Stimulated activated CD8-positive, alpha-beta memory T cell treated with anti-CD3 and anti-CD28 coated beads, Interleukin-7, amount 100 ng/mL, for 24 hours (primary cell): ENCODE measurements at places on chromosomes 11 and 22.

DNA sequence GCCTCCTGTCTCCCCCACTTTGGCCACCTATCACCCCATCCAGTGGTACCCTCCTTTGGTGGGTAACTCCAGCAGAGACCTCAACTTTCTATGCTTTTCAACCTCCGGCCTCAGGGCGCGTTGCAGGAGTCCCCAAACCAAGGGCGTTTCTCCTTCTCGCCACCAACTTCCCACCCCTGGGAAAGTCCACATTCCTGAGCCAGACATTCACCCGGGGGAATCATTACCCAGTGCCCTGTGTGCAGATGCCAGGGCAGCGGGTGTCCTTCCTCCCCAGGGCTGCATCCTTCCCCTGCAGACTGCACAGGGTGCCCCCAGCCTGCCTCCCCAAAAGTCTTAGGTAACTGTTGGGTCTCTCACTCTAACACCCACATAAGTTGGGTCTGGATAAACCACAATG is 26.4 kb downstream of the MYEOV start:
- no peak for DNase-seq

DNA sequence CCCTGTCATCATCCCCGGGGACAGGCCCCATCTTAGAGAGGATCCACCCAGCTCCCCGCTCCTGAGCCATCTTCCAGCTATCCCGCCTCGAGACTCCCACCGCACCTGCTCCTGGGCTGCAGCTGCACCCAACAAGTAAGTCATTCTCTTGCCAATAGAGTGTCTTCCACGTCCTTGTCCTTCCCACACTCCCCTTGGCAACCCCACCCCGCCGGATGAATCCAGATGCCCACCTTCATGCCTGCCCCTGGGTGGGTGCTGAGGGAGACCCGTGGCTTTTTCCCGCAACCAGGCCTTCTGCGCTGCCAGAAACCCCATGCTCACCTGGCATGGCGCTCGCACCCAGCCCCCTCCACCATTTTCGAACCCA is 11.1 kb upstream of the C11orf24 start:
- DNase-seq: no peak

DNA sequence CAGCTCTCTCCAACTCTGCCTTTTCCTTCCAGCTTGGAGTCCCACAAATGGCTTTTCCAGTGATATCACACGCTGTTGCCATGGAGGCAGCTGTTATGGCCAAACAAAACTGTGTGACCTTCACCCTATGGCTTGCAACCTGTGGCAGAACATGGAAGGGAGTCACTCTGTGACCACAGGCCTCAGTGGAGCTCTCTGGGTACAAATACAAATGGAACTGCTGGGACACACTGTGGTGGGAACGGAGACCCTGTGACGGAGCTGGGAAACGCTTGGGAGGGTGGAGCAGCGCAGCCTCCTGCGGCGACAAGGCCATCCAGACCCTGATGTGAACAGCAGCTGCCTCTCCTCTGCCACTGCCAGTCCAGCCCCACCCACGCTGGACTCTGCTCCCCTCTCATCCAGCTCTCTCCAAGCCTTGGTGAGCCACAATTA is 162.5 kb downstream of the ETS1 start:
- no peak for DNase-seq

DNA sequence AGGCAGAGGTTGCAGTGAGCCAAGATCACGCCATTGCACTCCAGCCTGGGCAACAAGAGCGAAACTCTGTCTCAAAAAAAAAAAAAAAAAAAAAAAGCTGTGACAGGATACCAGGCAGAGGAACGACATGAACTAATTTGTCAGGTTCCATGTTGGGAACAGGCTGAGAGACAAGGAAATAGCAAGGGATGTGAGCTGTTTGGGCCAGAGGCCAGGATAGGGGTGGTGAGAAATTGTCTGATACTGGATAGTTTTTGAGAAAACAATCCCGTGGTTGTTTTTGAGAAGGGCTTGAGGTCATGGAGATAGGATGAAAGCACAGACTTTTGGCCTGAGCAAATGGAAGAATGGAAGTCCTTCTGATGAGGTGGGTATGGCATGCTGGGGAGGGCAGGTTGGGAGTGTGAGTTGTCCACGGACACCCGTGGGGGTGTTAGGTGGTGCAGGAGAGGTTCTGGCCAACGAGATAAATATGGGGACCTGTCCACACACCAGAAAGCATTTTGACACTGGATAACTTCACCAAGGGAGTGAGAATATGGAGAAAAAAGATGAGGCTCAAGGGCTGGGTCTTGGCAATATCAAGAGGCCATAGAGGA is 13.7 kb downstream of the PIWIL3 start:
- DNase-seq: no peak

GRCh38 chr22:48053973-48054372 is 1291.5 kb downstream of the TBC1D22A start:
- no peak for DNase-seq

DNA sequence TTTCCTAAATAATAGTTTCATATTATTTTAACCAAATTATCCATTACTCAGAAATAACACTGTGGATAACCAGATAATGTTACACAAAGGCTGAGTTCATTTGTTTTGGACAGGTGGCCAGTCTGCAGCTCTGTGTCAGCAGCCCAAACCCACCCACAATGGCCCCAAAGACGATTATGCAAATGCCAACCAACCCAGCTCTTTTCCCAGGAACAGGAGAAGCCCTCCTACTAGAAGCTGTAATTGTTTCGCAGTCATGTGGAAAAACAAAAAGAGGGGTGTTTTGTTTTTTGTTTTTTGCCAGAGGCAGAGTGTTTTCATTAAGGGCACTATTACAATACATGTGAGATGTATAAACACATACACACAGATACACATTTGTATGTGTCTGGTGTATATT is 102.1 kb downstream of the FCHSD2 start:
- DNase-seq: no peak
